Hematopoietic multipotent progenitor cell treated with erythropoietin and hydrocortisone succinate and interleukin-3 and kit ligand, for 4 days (in vitro differentiated cells): ENCODE measurements at places on chromosomes 6 and 20.

GRCh38 chr6:12974551-12974950 is 258.0 kb downstream of the PHACTR1 start:
- DNase-seq: peak; percentile 65

DNA sequence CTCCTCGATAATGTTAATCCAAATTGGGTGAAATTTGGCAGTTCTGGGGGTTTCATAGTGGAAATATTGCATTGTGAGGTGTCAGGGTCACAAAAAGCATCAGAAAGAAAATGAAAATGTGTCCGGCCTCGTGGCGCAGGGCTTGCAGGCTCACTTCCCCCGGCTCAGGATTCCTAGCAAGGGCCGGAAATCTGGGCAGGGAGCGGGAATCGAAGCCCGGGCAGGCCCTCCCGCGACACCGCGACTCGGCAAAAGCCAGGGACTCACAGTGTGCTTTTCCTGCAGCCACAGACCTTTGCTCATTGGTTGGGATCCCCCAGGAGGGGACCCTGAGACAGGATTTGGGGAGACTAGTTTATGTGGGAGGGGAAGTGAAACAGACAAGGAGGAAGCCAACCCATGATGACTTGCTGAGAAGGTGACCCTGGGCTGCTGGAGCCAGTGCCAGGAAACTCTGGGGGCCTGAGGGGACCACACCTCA is 847 bp upstream of the CD93 start:
- DNase-seq: no peak

DNA sequence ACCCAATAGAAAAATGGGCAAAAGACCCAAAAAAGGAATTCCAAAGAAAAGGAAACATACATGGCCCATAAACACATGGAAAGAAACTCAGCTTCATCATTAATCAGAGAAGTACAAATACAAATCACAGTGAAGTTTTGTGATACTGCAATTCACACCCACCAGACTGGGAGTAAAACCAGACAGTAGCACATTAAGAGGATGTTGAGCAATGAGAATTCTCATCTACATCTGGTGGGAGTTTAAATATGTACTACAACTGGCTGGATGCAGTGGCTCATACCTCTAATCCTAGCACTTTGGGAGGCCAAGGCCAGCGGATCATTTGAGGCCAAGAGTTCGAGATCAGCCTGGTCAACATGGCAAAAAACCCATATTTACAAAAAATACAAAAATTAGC is 125.7 kb upstream of the PHACTR1 start:
- no peak for DNase-seq

DNA sequence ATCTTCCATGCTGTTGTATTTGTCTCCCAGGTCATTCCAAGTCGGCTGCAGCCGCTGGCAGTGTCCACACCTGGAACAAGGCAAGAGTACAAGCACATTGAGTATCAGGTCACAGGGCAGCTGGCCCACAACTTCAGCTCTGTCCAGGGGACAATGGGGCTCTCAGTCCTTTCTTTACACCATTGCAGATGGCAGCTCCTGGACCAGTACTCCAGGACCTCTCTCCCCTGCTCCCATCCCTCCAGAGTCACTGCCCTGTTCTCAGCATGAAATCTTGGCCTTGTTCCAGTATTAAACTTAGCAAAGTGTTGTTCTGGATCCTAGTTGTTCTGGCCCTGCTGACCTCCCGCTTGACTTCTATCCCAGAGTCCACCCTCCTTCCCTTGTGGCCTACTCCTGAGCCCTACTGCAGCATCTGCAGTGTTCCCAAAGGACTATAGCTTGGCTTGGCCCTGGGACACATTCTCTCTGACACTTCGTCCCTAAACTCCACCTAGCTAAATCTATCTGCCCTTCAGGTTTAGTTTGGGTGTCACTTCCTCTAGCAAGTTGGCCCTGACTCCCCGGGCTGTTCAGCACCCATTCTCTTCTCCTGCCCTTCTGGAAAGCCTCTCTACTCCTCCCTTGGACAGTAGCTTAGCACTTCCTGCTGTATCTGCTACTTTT is 5.8 kb downstream of the TXNDC5 start:
- DNase-seq: no peak

DNA sequence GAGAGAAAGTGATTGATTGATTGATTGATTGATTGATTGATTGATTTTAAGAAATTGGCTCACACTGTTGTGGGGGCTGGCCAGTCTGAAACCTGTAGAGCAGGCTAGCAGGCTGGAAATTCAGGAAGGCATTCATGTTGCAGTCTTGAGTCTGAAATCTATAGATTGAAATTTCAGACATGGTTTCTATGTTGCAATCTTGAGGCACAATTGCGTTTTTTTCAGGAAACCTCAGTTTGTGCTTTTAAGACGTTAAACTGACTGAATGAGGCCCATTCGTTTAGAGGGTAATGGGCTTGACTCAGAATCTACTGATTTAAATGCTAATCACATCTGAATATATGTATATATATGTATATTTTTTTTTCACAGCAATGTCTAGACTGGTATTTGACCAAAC is 106.3 kb downstream of the STXBP5 start:
- peak; percentile 73 for DNase-seq

- DNase-seq: peak; percentile 59
Observed at GRCh38 chr6:92810913-92811312, 608.4 kb downstream of the EPHA7 start.

DNA sequence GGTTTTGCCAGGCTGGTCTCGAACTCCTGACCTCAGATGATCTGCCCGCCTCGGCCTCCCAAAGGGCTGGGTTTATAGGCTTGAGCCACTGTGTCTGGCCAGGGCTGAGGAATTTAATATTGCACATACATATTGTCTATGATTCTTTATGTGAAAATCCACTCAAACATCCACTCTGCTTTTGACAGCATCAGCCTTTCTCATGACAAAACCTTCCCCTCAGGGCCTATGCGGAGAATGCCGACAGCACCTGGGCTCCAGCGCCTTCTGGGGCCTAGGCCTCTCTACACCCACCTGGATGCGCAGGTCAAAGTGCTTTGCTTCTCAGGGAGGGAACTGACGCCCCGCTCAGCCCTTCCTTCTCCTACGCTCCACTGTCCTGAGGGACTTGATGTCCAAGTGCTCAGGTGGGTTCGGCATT is 5.4 kb downstream of the RAMACL start:
- no peak for DNase-seq

- no peak for DNase-seq
Observed at GRCh38 chr20:1674990-1675780, 17.6 kb upstream of the SIRPG start.

DNA sequence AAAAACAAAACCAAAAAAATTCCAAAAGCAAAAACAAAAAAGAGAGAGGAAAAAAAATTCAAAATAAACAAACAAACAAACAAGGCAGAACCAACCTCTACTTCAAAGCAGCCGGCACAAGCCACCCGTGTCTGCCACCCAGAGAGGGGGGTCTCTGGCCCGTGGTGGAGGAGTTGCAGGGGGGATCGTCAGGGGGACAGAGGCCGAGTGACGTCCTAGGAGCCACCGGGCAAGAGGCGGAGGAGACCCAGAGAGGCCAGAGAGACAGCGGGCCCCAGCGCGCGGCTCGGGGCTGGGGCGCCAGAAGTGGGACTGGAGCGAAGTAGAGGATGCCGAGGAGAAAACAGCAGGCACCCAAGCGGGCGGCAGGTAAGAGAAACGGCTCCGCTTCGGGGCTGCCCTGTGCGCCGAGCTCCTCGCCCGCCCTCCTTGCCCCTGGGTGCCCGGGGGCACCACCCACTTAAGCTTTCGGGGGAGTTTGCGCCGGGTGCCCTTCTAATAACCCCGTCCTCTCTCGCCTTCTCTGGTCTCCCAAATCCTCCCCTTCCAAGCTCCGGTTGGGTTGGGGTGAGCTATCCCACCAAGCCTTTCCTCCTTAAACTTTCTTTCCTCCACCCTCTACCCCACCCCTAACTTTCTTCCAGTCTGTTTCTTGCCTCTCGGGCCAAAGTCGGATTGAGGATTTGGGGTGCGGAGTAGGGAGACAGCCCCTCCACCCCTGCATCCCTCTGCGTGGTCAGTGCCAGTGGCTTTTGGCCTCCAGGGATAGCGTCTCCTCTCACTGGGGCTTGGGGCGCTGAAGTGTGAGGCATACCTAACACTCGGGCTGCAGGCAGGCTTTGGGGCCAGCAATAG is 1.0 kb downstream of the TSHZ2 start:
- DNase-seq: no peak

- DNase-seq: no peak
Observed at GRCh38 chr6:147418523-147418922, 90.0 kb upstream of the SAMD5 start.

DNA sequence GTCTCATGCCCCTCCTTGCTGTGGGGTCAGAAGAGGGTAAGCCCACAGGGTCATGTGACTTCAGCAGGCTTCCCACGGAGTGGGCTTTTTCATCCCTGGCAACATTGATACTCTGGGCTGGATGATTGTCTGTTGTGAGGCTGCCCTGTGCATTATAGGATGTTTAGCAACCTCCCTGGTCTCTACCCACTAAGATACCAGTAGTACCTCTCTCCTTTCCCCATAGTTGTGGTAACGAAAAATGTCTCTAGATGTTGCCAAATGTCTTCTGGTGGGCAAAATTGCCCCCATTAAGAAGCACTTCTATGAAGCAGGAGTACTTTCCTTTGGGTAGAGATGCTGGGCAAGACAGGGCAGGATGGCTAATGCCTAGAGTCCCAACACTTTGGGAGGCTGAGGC is 232.5 kb upstream of the ZNF217 start:
- no peak for DNase-seq

GRCh38 chr20:59603781-59604541 is at the start of gene PHACTR3:
PHACTR3 (plus strand) TSS chr20:59604540; CDS start chr20:59605015, 475 bp downstream.
- DNase-seq: no peak

DNA sequence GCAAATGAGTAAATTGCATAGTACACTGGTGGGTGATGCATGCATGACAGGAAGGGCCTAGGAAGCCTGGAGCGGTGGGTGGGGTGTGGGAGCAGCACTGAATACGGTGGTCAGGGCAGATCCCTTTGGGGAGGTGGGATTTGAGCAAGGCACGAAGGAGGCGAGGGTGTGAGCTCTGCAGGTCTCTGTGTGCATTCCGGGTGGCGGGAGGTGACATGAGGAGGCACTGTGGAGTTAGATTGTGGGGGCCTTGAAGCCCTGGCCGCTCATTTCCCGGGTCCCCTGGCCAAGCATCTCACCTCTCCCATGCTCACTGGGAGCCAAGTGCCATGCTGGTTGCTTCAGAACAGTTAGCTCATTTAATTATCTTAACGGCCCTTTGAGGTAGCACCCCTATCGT is 6.2 kb upstream of the SPDEF start:
- DNase-seq: no peak

GRCh38 chr6:152305672-152306071 is 331.5 kb downstream of the SYNE1 start:
- no peak for DNase-seq

- DNase-seq: no peak
Observed at GRCh38 chr20:14622796-14623195, 285.4 kb upstream of the FLRT3 start.

GRCh38 chr6:36751833-36752186 is 54.2 kb downstream of the RAB44 start:
- DNase-seq: no peak

- no peak for DNase-seq
Observed at GRCh38 chr6:47264775-47265184, 44.9 kb downstream of the TNFRSF21 start.

GRCh38 chr6:89596056-89596455 is 42.5 kb downstream of the LYRM2 start:
- peak; percentile 7 for DNase-seq

DNA sequence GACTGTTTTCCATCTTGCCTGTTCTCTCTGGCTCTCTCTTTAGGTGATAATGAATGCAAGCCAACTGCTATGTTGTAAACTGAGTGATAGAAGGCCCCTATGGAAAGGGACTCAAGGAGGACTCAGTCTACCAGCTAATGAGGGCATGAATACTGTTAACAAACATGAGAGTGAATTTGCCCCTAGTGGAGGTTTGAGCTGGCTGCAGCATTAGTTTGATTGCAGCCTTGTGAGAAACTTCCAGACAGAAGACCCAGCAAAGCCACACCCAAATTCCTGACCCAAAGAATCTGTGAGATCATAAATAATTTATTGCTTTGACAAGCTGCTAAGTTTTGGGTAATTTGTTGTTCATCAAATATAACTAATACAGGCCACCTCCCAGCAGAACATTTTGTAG is 50.0 kb upstream of the PLCB1 start:
- DNase-seq: peak; percentile 4

DNA sequence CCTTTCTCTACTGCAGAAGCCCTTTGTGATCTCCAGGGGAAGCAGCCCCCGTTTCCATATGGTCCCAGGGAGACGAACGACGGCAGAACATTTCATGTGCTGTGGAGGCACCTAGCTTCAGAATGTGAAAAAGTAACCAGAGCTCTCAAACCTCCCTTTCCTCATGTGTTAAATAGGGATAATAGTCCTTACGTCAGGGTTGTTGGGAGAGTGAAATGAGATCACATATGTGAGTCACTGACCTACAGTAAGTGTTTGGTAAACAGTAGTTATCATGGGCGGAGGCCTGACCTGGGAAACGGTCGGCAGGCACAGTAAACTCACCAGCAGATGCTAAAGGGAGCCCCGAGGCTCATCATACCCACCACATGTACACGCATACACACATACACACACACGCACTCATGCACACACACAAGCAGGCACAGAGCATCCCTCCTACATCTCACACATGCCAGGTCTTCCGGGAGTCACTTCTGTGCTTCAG is 89.7 kb downstream of the LY86 start:
- no peak for DNase-seq

- DNase-seq: no peak
Observed at GRCh38 chr6:166541366-166541765, 45.1 kb downstream of the RAMACL start.

DNA sequence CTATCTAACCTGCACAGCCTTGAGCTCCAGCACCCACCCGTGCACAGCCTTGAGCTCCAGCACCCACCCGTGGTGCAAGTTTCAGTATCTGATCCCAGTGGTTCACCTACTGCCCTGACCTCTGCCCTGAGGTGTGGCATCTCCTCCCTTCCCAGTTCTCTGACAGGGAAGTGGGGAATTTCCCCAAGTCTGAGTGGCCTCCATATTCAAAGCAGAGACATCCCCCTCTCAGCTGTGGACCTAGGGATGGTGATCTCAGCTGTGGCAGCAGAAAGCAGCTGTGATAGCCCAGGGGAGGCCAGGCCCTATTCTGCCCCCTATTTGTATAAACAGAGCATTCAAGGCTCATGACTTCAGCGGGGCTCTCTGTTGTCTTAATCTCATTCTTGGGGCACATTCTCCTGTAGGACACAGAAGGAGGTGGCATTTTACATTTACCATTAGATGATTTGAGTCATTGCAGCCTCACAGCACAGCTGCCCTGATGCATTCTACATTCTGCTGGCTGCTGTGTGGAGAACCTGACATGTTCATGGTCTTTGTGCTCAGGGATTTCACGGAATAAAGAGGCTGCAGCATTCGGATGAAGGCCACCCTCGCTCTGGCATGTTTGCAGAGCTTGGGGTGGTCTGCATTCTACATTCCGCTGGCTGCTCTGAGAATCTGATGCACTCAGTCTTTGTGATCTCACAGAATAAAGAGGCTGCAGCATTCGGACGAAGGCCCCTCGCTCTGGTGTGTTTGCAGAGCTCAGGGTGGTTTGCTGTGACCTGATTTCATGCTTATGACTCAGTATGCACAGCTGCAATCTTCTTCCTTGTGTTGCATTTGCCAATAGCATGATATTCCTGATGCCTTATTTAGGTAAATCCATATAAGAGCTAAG is 16.9 kb downstream of the GPR31 start:
- no peak for DNase-seq

GRCh38 chr6:3808199-3808598 is 41.0 kb upstream of the FAM50B start:
- DNase-seq: no peak
